ENCODE measurements at places on chromosomes 6 and 20. TPM values are rescaled to one million over a fixed set of nuclear protein-coding genes. Genes with fewer than 3 reads are reported as not detected.

IPCEF1 gene
- total RNA-seq = under 0.01 TPM

GPR63 gene
- total RNA-seq = 0.22 TPM

RING1 gene
- 20.8 TPM for total RNA-seq

HLA-DRB5 gene
- not detected for total RNA-seq

HTR1E gene
- total RNA-seq = not detected

FLRT3 gene
- total RNA-seq = 4.4 TPM

ERVFRD-1 gene
- 0.22 TPM for total RNA-seq

MYT1 gene
- total RNA-seq = not detected

RSPH9 gene
- 0.66 TPM for total RNA-seq

SIGLEC1 gene
- total RNA-seq = under 0.01 TPM

UTRN gene
- 114 TPM for total RNA-seq

SLC12A5 gene
- total RNA-seq = under 0.01 TPM

SLC26A8 gene
- total RNA-seq = not detected

KCNB1 gene
- total RNA-seq = under 0.01 TPM

PLN gene
- not detected for total RNA-seq

PRR18 gene
- total RNA-seq = not detected

STX11 gene
- total RNA-seq = 2.6 TPM

CEP57L1 gene
- 36.4 TPM for total RNA-seq

ZDHHC14 gene
- total RNA-seq = 1.1 TPM

SLC22A1 gene
- total RNA-seq = 0.44 TPM

NFATC2 gene
- total RNA-seq = 4.7 TPM

SFT2D1 gene
- 30.0 TPM for total RNA-seq

ORC3 gene
- total RNA-seq = 40.8 TPM

APOM gene
- 0.72 TPM for total RNA-seq

GOPC gene
- 46.8 TPM for total RNA-seq

IL17A gene
- total RNA-seq = not detected

IMPG1 gene
- not detected for total RNA-seq

GSTA3 gene
- total RNA-seq = not detected

CLVS2 gene
- not detected for total RNA-seq

FAM162B gene
- not detected for total RNA-seq

LAMA5 gene
- total RNA-seq = 53.8 TPM

C20orf204 gene
- total RNA-seq = 0.88 TPM

GHRH gene
- total RNA-seq = not detected

PKHD1 gene
- not detected for total RNA-seq

NR2E1 gene
- total RNA-seq = not detected

OARD1 gene
- total RNA-seq = 6.4 TPM

HLA-DPB1 gene
- total RNA-seq = 4.9 TPM

C6orf52 gene
- not detected for total RNA-seq

PLAGL2 gene
- total RNA-seq = 6.8 TPM

DSP gene
- total RNA-seq = 0.22 TPM

RMND1 gene
- total RNA-seq = 39.6 TPM

SIM1 gene
- total RNA-seq = not detected

POU5F1 gene
- not detected for total RNA-seq

RAD21L1 gene
- 0.66 TPM for total RNA-seq

PTPRT gene
- total RNA-seq = not detected

HLA-DPA1 gene
- total RNA-seq = not detected

ARMH2 gene
- not detected for total RNA-seq

CYB5R4 gene
- 7.6 TPM for total RNA-seq

C20orf141 gene
- not detected for total RNA-seq

SPATS1 gene
- total RNA-seq = not detected

SNAP25 gene
- total RNA-seq = 5.9 TPM

LGSN gene
- total RNA-seq = not detected

JPH2 gene
- 16.3 TPM for total RNA-seq

IL20RA gene
- not detected for total RNA-seq

TMEM74B gene
- not detected for total RNA-seq

TPMT gene
- 13.0 TPM for total RNA-seq

PPP1R3G gene
- total RNA-seq = 1.0 TPM

Measured in placental pericyte (primary cell).